Breast epithelium (tissue), 4 donors: ENCODE measurements at places on chromosomes 5 and 9. TPM values are rescaled to one million over a fixed set of nuclear protein-coding genes. Genes with fewer than 3 reads are reported as not detected.

Gene PCDH12
- 3.5 TPM for total RNA-seq

- H3K36me3 ChIP-seq = no peaks in the 10 kb centered on the region
- no peak overlapping the region for H3K4me3 ChIP-seq
- no peaks in the 10 kb centered on the region for H3K27me3 ChIP-seq
- H3K4me1 ChIP-seq = no peaks in the 10 kb centered on the region
Observed at GRCh38 chr9:13769641-13770040, 490.1 kb upstream of the MPDZ start.

Gene SLC45A2
- not detected for total RNA-seq

DNA sequence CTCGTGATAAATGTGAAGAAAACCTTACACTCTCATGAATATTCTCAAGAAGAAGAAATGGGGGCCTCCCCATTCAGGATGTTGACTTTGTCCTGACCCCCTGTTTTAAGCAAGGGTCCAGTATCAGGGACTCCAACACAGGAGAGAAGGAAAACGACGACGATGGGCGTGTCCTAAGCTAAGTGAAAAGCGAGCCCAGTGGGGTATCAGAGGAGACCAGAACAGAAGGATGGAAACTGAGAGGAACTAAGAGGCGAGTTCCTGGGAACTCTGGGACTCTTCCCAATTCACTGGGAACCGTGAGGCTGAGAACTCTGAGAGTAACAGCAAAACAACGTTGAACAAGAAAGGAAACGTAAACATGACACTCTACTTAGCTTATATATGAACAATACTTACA is 14.6 kb downstream of the RETREG1 start:
- no peak overlapping the region for H3K27ac ChIP-seq
- H3K27me3 ChIP-seq = no peaks in the 10 kb centered on the region
- no peaks in the 10 kb centered on the region for H3K36me3 ChIP-seq
- no peak overlapping the region for H3K4me3 ChIP-seq
- no peaks in the 10 kb centered on the region for H3K4me1 ChIP-seq

- H3K4me1 ChIP-seq = no peaks in the 10 kb centered on the region
- DNase-seq = no peak
- no peaks in the 10 kb centered on the region for H3K36me3 ChIP-seq
- no peaks in the 10 kb centered on the region for H3K27me3 ChIP-seq
Observed at GRCh38 chr9:112780450-112781036, 30.0 kb downstream of the SNX30 start.

Gene AMBP
- total RNA-seq = 0.66 TPM

GRCh38 chr5:166582416-166582815 is 1709.0 kb upstream of the WWC1 start:
- H3K27me3 ChIP-seq = no peaks in the 10 kb centered on the region
- no peak overlapping the region for H3K4me3 ChIP-seq
- H3K4me1 ChIP-seq = no peaks in the 10 kb centered on the region
- no peak overlapping the region for H3K27ac ChIP-seq
- DNase-seq = no peak
- no peaks in the 10 kb centered on the region for H3K36me3 ChIP-seq

Gene FBXL7
- 6.9 TPM for total RNA-seq

DNA sequence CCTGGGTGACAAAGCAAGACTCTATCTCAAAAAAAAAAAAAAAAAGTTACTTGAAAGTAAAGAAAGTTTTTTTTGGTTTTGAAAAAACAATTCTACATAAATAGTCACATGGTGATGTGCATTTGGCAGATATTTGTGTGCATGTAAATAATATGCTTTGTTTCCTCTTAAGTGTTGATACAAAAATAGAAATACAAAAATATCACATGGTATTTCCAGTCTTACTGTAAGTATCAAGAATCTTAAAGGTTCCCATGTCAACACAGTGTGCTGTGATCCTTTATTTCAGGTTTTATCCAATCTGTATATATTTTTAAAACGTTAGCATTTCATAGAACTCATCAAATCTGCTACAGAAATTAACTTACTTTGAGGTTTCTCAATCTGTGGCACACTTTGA is 521.9 kb downstream of the TLE4 start:
- H3K27me3 ChIP-seq = no peaks in the 10 kb centered on the region
- H3K27ac ChIP-seq = no peak overlapping the region
- no peaks in the 10 kb centered on the region for H3K4me1 ChIP-seq
- no peak overlapping the region for H3K4me3 ChIP-seq

DNA sequence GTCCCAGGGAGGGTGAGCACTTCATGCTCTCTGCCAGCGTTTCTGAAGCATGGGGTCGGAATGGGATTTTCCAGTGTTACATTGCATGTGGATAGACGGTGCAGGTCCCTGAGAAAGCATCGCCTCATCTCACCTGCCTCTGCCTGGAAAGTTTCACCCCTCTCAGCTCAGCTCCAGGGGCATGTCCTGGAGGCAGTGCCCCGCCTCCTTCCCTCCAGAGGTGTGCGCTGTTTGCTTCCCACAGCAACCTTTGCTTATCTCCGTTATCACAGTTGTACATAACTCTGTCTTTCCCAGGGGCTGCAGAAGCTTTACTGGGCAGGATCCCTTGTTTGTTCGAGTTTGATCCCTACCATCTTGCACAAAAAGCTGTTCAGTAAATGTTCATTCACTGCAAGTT is 10.7 kb upstream of the CREBRF start:
- no peaks in the 10 kb centered on the region for H3K36me3 ChIP-seq
- no peak for DNase-seq
- no peaks in the 10 kb centered on the region for H3K4me1 ChIP-seq
- no peaks in the 10 kb centered on the region for H3K27me3 ChIP-seq

DNA sequence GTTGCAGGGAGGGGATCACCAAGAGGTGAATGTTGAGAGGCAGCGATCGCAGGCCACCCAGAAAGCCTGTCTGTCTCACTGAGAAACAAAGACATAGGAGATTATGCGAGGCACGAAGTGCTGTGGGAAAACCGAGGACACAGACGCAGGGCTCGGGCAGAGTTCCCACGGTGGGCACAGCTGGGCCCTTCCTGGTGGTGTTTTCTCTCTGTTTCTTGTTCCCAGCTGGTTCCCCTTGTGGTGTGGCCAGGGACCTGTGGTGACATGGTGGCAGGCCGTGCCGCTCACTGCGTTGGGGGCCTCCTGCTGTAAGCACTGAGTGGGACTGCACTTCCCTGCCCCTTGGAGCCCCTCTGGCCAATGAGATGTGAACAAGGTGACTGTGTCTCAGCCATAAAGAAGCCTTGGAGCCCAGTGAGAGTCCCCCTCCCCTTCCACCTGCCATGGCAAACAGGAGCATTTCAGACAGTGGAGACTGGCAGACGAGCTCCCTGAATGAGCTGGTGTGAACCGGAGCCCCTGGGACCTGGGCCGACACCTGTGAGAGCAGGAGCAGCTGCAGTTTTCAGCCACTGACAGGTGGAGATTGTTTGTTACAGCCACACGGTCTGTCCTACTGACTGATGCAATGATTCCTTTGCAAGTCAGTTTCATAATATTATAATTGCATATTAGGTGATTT is 13.2 kb upstream of the IRX4 start:
- H3K4me3 ChIP-seq = no peak overlapping the region
- H3K27me3 ChIP-seq = no peaks in the 10 kb centered on the region
- H3K27ac ChIP-seq = no peak overlapping the region
- no peaks in the 10 kb centered on the region for H3K4me1 ChIP-seq
- H3K36me3 ChIP-seq = no peaks in the 10 kb centered on the region
